Testis (tissue), 5 donors: ENCODE measurements at places on chromosomes 5 and 9. TPM values are rescaled to one million over a fixed set of nuclear protein-coding genes. Genes with fewer than 3 reads are reported as not detected.

The HAPLN1 gene
- not detected for polyA plus RNA-seq

The FBLL1 gene
- 12.4 TPM for polyA plus RNA-seq

The DNM1 gene
- 10.7 TPM for polyA plus RNA-seq

The XPA gene
- polyA plus RNA-seq: 7.3 TPM

The GIN1 gene
- polyA plus RNA-seq: 6.7 TPM

The IL4 gene
- polyA plus RNA-seq: not detected

The GABRA6 gene
- polyA plus RNA-seq: 0.49 TPM

The CER1 gene
- not detected for polyA plus RNA-seq

The HAVCR2 gene
- 3.6 TPM for polyA plus RNA-seq

The PNPLA7 gene
- polyA plus RNA-seq: 4.2 TPM

The FOXD4L5 gene
- not detected for polyA plus RNA-seq

The SOHLH1 gene
- 18.7 TPM for polyA plus RNA-seq

The SLC6A7 gene
- polyA plus RNA-seq: not detected

DNA sequence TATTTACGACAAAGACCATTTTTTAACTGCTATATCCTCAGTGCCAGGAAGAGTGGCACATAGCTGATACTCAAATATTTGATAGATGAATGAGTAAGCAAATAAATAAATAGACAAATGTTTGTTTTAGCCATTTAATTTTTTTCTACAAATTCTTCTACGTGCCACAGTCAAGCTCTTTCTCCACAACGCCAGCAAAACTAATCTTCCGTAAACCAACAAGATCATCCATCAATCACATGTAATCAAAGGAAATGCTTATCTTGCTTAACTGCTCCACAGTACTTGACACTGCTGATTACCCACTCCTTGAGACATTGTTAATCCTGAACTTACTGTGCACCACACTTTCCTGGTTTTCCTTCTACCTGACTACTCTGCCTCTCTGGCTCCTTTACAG, 136.7 kb downstream of the EDIL3 start:
- DNase-seq: no peak

GRCh38 chr5:101977729-101978345, 318.2 kb downstream of the SLCO4C1 start:
- no peak for DNase-seq

GRCh38 chr5:149804478-149805450, 74.7 kb downstream of the PPARGC1B start:
- no peak for DNase-seq

- DNase-seq: peak; percentile 17
These were observed 2.6 kb upstream of the GABRB2 start for GRCh38 chr5:161549106-161549505.

DNA sequence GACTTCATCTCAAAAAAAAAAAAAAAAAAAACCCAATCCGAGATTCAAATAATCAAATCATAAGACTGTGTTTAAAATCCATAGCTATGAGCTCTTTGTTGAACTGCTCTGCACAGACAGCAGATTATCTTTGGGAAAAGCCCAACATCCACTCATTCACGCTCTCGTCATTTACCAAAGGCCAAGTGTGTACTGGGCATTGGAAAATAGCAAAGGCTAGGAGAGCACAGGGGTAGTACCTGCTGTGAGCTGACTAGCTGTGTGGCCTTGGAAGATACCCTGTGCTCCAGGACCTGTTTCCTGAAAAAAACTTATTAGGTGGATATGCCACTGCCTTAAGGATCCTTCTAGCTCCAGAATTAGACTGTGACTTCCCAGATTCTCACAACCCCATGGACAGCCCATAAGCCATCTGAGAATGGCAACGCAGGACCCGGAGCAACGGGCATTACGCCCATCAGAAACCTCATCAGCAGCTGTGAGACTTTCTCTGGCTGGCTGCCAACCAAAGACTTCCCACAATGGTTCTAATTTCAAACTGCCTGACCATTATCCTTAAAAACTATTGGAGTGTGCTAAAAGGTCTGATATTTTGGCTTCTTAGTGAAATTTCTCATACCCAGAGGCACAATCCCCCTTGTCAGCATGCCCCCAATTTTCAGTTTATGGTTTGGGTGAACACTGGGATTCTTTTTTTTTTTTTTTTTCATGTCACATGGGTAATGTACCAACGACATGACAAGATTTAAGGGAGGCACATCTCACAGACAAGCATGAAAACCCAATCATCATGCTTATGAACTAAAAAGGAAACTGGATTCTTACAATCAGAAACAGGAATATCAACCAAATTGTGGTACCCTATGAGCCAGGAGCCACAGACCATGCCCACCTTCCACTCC, 16.8 kb downstream of the SERINC5 start:
- peak; percentile 81 for DNase-seq

DNA sequence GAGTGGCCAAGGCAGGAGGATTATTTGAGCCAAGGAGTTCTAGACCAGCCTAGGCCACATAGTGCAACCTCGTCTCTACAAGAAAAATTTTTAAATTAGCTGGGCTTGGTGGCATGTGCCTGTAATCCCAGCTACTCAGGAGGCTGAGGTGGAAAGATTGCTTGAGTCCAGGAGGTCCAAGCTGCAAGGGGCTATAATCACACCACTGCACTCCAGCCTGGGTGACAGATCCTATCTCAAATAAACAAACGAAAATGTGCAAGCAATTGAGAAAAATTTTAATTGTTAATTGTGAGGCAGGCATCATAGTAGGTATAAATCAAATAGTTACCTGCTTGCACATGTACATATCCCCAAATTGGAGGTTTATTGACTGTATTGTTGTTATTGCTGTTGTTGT, 15.3 kb downstream of the ALDH7A1 start:
- no peak for DNase-seq

- no peak for DNase-seq
These were observed 15.3 kb downstream of the PLPP7 start for GRCh38 chr9:131304676-131305355.

DNA sequence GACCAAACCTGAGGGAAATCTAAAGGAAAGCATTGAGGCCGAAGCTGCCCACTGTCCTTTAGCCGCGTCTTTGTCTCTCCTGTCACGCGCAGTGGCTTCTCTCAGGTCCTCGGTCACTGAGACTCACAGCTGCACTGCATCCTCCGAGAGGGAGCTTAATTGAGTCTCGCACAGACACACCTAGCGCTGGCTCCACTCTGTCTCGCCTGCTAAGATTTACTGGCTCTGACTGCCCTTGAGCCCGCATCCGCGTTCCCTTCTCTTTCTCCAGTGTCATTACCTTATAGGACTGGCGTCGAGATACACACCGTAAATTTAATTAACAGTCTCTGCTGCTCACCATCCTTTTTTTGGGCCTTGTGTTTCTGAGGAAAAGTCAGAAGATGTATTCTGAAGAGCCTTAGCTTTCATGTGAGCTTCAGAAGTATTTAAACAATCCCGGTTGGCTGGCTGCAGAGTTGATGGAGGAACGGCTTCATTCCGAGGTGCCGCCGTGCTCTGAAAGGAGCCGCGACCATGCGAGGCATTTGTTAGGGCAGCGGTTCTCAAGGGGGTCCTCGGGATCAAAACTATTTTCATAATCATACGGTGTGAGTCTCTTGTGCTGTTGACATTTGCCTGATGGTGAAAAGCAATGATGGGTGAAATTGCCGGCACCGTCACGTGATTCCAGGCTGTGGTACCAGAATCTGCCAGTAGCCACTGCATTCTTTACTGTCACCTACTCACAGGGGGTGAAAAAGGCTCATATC, 58.3 kb downstream of the GPR107 start:
- no peak for DNase-seq

- no peak for DNase-seq
These were observed 16.6 kb upstream of the ELAVL2 start for GRCh38 chr9:23842565-23843129.

DNA sequence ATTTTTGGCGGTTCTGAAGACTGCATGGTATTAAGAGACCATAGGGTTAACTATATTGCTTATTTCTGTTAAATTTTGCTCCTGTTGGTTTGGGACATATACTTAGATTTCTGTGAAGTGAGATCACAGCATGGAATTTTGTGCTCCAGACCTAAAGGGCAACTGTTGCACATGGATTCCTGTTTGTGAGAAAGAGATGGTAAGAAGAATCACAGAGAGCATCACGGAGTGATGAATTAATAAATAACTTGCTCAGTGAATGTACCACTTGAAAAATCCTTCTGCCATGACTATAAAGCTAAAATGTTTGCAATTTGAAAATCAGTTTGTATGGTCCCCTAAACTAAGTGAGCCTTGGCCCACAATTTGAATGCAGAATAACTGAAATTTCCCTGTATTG, 4.5 kb downstream of the PSAT1 start:
- DNase-seq: no peak

DNA sequence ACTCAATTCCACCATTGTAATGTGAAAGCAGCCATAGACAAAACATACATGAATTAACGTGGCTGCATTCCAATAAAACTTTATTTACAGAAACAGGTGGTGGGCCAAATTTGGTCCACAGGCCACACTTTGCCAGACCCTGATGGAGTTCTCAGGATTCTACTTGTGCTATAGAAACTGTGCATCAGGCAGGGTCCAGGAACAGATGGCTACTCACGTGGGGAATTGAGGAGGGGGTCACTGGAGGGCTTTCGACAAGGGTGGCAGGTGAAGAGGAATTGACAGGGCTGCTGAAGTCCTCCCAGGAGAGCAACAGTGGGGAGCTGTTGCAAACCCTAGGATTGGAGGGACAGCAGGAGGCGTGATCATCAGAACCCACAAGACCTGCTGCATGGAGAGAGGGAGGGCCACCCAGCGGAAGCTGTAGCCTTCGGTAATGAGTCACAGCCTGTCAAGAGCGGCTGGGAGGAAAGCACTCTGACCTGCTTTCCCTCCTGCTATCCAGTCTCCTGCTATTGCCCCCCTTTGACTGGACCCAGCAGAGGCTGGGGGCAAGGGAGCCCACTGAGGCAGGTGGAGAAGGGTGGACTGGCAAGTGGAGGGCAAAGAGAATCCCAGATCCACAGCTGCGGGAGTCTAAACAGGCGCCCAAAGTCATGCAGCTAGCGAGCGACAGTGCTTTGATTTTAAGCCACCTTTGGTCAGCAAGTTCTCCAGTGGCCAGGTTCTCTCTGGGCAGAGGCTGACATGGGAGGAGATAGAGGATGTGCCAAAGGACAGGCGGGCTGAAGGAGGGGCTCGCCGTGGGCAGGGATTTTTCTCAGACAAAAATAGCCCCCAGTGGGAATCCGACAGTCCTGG, 138.3 kb upstream of the SMIM23 start:
- DNase-seq: no peak

DNA sequence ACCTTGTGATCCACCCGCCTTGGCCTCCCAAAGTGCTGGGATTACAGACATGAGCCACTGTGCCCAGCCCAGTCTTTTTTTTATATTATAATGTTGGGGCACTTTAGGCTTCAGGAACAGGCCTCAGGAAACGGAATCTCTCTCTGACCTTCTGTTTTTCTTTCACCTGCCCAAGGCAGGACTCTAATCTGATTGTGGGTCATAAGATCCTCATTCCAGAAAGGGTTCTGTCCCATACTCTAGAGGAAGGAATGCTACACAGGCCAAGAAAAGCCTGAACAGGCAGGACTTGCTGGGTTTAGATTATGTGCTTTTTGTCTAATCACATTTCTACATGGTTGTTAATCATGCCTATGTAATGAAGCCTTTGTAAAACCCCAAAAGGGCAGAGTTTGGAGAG, 1.8 kb upstream of the CCL28 start:
- no peak for DNase-seq

GRCh38 chr5:172276214-172276613, 7.3 kb downstream of the UBTD2 start:
- DNase-seq: no peak

GRCh38 chr5:42991404-42992087, 48.6 kb downstream of the ANXA2R start:
- DNase-seq: no peak

- DNase-seq: no peak
These were observed 59.0 kb downstream of the USP20 start for GRCh38 chr9:129894120-129894823.

DNA sequence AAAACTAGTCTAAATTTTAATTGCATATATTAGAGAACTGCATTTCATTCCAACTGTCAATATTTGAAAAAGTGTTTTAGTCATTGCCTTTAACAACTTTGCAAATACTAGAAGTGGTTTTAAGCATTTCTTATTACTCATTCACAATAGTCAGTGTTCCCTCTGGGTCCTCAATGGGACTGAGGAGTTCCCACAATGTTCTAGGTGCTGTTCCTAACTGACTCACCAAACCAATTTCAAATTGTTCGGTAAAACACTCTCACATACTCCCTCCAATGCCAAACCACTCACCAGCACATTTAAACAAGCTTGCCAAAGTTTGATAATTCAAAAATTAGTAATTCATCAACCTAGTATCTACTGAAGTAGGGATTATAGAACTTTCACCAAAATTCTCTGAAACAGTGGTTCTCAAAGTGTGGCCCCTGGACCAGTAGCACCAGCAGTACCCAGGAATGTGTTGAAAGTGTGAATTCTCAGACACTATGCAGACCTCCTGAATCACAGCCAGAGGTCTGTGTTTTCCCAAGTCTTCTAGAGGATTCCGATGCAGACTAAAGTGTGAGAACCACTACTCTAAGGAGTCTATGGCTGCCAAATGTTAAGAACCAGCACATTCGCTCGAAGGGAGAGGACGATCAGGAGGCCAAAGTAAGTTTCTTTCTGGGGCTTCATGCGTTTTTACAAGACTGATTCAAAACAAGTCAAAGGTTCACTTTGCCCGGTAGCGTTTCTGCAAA, 72.8 kb downstream of the APBA1 start:
- DNase-seq: no peak

GRCh38 chr5:102713682-102714231, 41.3 kb upstream of the PAM start:
- DNase-seq: no peak

GRCh38 chr9:133780962-133781827, 43.0 kb upstream of the SARDH start:
- DNase-seq: no peak

DNA sequence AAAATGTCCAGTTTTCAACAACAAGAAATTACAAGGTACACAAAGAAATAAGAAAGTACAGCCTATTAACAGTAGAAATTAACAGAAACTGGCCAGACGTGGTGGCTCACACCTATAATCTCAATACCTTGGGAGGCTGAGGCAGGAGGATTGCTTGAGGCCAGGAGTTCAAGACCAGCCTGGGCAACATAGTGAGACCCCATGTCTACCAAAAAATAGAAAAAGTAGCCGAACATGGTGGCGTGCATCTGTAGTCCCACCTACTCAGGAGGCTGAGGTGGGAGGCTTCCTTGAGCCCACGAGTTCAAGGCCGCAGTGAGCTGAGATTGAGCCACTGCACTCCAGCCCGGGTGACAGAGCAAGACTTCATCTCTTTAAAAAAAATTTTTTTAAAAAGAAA, 41.5 kb upstream of the FSD1L start:
- no peak for DNase-seq

DNA sequence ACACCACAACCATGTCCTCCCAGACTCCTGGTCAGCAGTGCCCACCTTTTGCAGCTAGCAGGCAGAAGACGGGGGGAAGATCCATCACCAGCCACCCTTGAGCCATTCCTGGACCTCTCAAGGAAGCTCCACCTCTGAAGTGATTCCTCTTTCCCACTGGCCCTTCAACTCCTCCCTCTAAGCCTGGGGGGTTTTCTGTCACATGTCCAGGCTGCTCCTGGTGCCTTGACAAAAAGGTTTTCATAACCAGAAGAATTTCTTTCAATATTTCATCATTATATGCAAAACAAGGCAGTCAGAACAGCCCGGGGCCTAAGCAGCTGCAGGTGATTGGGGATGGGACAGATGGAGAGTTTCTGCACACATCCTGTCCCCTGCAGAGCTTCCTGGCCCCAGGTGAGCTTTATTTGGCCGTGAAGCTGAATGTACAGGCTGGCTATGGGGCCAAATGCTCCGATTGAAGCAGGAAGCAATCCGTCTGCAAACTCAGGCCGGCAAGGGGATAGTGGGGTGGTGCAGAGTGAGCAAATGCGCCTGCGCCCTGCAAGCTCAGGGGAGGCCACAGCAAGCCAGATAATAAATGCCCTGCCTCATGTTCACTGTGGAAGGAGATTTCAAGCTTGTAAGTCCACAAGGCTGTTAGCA, 173.5 kb downstream of the C5orf15 start:
- no peak for DNase-seq
